ENCODE measurements at places on chromosomes 3 and 15.

DNA sequence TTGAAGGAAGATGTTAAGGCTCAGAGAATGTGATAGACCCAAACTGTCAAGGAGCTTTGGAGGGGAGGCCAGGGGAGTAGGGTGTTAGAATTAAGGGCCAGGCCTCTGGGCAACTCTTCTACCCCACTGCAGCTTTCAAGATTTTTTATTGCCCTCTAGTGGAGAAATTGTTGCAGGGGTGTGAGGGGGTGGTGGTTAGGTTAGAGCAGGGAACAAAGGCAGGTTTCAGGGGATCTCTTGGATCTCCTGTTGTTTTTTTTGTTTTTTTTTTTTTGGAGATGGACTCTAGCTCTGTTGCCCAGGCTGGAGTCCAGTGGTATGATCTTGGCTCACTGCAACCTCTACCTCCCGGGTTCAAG lies 1.4 kb upstream of the SEC13 start:
- DNase-seq: no peak

DNA sequence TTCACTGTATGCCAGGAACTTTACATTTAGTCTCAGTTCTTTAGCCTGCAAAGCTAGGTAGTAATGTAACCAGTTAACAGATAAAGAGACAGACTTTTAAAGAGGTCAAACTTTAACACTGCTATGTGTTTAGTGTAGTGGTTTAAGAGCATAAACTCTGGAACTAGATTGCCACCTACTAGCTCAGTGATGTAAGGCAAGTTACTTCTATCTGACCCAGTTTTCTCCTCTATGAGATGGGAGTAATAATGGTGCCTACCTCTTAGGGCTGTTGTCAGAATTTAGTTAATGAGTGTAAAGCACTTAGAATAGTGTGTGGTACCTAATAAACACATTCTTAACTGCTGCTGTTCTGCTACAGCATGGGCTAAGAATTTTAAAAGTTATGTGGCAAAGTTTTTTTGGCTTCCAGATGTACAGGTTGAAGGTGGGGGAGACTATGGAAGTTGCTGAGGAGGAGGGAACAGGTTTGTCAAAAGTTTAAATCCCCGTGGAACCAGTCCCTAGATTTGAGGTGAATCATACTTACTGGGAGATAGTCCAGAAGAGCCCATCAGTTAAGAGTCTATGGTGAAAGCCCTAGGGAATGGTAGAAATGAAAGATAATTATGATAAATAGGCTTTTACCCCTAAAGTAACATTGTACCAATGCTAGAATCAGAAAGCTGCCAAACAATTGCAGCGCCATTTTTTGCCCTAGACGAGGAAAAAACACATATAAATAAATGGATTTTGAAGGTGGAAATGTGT lies 13.9 kb downstream of the TSC22D2 start:
- peak; percentile 73 for DNase-seq

GRCh38 chr3:190811775-190812480 lies 50.6 kb downstream of the GMNC start:
- DNase-seq: peak; percentile 80

DNA sequence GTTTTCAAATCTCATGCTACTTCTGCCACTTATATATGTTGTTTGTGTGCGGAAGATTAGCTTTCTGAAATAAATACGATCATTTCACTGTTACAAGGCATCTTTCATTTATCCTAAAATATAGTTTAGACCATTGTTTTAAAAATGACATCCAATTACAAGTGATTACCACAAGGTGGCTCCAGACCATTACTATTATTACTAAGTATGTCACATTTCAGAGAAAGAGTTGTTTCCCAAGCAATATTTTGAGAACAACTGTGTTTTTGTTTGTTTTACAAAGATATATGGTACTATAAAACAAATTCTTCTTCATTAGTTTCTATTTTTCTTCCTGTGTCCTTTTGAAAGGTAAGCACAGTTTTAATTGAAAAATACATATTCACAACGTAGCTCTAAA lies 136.0 kb upstream of the RAP2B start:
- DNase-seq: peak; percentile 56

- no peak for DNase-seq
These were observed 69.1 kb downstream of the P3H2 start for GRCh38 chr3:190051641-190052040.

- DNase-seq: peak; percentile 97
These were observed 16.0 kb downstream of the ANKRD63 start for GRCh38 chr15:40266828-40267304.

GRCh38 chr3:183210862-183211341 lies 42.2 kb upstream of the B3GNT5 start:
- no peak for DNase-seq

DNA sequence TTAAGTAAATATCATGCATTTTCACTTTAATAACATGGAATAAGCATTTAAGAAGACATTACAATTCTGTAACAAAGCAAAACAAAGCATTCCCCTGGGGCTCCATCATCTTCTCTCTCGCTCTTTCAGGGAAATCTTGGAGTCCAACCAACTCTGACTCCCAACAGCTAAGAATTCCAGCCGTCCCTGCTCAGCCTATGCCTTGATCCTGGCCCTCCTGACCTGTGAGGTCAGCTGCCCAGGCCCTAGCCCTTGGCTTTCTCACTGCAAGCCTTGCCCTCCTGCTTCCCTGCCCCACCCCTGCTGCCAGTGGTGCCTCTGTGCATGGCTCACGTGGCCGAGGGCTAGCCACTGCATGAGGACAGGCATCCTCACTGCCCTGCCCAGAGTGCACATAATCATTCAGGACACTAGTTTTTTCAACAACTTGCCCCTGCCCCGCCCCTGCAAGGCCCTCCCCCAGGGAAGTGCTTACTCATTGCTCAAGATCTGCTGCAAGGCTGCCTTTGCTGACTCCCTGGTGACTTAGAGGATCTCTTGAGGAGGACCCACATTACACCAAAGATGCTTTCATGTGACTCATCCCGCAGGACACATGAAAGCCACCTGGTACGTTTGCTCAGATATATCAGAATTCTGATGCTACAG lies 37.6 kb downstream of the MTMR10 start:
- peak; percentile 89 for DNase-seq

- DNase-seq: no peak
These were observed at the start of gene AADAC for GRCh38 chr3:151813799-151814198. Gene AADAC (plus strand): TSS chr3:151814116. CDS start chr3:151814163, 47 bp downstream.

DNA sequence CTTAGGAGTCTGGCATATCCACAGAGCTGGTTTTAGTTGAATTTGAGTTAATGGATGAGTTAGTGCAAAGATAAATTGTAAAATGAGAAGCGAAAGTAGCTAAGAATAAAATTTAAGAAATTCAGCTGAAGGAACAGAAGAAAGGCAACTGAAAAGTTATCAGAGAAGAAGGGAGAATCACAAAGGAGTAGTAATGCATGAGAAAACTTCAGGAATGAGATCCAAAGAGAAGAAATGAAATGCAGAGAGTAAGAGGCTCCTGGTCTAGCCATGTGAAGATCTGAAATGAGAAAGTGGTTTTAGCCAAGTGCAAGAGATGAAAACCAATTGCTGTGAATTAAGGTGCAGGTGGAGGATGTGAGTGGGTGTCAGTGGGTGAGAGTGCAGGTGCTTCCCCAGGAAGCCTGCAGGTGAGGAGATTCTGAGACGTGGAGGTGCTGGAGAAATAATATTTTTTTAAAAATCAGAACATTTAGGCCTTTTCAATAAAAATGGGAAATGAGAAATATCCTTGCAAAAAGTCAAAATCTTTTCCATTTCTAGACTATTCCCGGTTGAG lies 18.5 kb downstream of the KBTBD8 start:
- DNase-seq: no peak

- no peak for DNase-seq
These were observed 88.5 kb downstream of the LINGO1 start for GRCh38 chr15:77544162-77544561.

GRCh38 chr3:77605865-77606264 lies 566.0 kb downstream of the ROBO2 start:
- no peak for DNase-seq

- DNase-seq: peak; percentile 61
These were observed 56.6 kb upstream of the POMGNT2 start for GRCh38 chr3:43162230-43163084.

- DNase-seq: no peak
These were observed 41.8 kb downstream of the GRK7 start for GRCh38 chr3:141804778-141805639.

DNA sequence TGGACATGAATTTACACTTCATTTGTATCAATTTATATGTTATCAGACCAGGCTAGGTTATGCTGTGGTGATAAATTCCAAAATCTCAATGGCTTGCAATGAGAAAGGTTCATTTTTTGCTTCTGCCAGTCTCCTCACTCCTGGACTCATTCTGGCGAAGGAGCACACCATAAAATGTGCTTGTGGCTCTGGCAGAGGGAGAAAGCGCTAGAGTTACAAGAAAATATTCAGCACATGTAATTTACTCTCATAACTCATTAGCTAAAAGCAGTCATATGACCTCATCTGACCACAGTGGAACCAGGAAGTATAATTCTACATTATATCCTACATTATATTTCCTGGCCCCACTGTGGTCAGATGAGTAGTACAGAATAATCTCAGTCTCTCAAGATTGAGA lies 193.8 kb downstream of the BCHE start:
- peak; percentile 66 for DNase-seq

DNA sequence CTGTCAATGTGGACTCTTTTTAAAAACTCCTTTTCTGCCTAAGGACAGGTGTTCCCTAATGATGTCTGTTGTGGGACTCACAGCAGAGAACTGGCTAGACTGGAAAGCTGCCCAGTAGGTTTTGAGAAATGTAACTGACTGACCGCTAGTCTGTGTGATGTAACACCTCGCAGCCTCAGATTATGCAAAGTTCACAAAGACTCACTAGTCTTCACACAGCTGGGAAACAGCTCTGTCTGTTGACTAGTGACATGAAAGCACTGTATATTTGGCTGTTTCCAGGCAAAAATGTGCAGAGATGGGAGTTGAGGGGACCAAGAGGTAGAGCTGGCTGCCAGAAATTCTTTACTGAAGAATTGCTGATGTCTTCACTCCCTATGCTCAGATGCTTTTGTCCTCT lies 10.3 kb downstream of the PDZRN3 start:
- peak; percentile 33 for DNase-seq
